Urinary bladder (tissue), 4 donors: ENCODE measurements at places on chromosomes 7 and 10.

DNA sequence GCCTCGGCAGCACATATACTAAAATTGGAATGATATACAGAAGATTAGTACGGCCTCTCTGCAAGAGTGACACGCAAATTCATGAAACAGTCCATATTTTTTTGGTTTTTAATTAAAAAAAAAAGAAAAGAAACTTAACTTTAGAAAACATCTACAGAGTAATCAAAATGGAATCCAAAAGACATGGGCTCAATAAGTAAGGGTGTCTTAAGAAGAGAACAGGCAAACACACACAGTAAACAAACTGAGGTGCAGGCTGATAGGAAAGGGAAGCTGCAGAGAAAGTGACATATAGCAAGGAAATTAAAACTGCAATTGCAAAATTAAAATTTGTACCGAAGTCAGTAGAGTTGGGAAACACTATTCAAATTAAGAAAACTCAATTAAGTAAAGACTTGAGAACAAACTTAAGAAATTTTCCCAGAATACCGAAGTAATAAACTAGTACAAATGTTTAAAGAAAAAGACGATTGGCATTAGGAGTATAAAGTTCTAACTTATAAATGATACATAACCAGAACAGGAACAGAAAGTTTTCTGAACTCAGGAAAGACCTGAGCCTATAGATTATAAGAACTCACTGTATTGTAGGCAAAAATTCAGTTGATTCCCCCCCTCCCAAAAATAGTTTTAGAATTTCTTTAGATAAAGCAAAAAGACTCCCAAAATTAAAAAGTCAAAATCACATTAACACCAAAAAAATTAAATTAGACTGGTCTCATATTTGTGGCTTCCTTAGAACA, 16.3 kb downstream of the MTPN start:
- DNase-seq = no peak

GRCh38 chr7:91582799-91583477, 297.6 kb downstream of the MTERF1 start:
- DNase-seq = no peak

DNA sequence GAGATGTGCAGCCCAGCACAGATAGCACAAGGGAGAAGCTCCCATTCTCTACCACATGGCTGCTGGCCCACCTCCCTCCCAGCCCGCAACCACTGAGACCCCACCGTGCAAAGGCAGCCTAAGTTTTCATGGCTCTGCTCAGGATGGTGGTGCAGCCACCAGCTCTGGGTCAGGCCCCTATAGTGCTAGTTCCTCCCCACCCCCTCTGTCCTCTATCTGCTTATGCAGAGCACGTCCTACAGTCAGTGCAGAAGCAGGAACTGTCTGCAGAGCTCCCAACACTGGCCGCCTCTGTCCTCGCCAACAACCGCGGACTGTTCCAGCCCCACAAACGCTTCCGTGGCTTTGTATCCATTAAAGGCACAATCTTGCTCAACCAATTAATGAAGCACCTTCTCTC, 278.9 kb downstream of the GRID1 start:
- DNase-seq = no peak

- DNase-seq = no peak
Observed at GRCh38 chr10:121152935-121153334, 301.8 kb downstream of the WDR11 start.

DNA sequence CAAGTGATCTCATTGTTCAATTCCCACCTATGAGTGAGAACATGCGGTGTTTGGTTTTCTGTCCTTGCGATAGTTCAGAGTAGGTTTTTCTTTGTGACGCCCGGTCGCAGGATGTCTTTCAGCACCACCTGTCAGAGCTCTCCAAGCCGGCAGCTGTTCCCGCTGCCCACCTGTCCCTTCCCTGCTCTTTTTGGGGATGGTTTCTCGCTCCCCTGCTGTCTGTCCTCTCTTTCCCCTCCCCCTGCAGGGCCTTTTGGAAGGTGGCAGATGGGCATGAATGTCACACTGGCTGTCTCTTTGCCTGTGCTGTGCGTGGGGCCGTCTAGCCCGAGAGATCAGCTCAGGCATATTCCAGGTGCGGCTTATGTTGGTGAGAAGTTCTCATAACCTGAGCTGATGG, 137.0 kb downstream of the GRK5 start:
- no peak for DNase-seq

- DNase-seq = no peak
Observed at GRCh38 chr10:74282848-74283210, 131.8 kb downstream of the ADK start.

DNA sequence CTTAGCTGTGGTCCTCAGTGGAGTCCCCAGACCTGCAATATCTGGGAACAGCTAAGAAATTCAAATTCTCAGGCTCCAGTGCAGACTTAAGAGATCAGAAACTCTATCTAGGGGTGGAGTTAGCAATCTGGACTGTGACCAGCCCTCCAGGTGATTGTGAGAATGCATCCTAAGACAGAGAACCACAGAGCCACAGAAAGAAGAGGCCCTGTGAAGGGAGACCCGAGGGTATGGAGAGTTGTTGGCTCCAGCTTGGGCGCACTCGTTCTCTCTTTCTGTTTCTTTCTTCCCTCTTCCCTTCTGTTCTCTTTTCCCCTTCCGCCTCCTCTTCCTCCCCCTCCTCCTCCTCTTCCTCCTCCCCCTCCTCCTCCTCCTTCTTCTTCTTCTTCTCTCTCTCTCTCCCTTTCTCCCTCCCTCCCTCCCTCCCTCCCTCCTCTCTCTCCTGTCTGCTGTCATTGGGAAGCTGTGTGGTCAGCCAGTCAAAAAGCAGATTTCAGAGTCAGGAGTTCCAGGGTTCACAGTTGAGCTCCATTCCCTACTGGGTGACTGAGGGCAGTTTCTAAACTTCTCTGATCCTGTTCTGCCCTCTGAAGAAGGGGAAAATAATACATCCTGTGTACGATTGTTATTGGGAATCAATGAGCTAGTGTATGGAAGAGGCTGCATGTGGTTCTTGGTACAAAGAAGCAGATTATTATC, 62.1 kb upstream of the STEAP1B start:
- no peak for DNase-seq

- no peak for DNase-seq
Observed at GRCh38 chr7:137258552-137258951, 85.0 kb downstream of the PTN start.

DNA sequence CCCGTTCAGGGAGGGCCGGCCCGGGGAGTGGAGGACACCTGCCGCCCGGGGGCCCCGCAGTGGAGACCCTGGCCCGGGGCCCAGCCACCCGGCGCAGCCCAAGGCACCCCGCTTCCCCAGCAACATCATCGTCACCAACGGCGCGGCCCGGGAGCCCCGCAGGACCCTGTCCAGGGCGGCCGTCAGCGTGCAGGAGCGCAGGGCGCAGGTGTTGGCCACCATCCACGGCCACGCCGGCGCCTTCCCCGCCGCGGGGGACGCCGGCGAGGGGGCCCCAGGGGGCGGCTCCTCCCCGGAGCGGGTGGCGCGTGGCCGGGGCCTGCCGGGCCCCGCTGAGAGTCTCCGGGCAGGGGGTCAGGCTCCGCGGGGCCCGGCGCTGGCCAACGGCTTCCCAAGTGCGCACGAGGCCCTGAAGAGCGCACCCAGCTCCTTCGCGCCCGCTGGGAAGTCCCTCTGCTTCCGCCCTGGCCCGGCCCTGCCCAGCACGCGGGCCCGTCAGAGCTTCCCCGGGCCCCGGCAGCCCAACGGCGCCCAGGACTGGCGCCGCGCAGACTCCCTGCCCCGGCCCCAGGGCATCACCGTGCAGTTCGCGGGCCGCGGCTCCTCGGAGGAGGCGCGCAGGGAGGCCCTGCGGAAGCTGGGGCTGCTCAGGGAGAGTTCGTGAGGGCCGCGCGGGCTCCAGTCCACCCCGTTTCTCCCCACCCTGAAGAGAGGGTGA, 46.7 kb downstream of the PROSER2 start:
- no peak for DNase-seq

DNA sequence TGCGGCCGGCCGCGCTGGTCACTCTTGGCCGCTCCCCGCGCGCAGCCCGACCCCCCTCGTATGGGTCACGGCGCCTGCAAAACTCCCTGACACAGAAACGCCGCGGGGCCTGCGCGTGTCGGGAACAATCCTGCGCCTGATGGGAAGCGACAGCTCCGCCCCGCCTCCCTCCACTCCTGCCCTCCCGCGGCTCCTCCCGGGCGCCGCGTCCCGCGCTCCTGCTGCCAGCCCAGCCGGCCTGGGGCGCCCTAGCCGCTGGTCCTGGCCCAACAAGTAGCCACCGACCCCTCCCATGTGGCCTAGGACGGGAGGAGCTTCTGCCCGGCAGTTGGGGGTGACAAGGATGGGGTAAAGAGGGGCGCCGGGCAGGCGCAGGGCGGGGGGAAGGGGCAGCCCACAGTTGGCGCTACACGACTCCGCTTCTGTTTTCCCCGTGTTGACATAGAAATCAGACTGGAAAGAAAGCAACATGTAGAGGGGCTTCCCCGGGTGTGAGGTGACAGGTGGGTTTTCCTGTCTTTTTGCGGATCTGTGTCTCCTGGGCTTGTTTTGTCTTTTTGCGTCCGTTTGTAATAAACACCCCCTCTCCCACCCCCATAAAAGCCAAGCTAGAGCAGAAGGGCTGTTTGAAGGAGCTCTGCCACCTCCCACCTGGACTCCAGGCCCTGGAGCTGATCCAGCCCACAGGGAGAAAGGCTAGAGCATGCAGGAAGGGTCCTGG, 35.1 kb upstream of the PAX2 start:
- no peak for DNase-seq

GRCh38 chr7:46058086-46058823, 137.2 kb upstream of the IGFBP3 start:
- no peak for DNase-seq

- DNase-seq = no peak
Observed at GRCh38 chr10:78025685-78026364, 3.5 kb downstream of the POLR3A start.

- DNase-seq = peak; percentile 64
Observed at GRCh38 chr7:42493436-42494198, 256.6 kb upstream of the GLI3 start.

DNA sequence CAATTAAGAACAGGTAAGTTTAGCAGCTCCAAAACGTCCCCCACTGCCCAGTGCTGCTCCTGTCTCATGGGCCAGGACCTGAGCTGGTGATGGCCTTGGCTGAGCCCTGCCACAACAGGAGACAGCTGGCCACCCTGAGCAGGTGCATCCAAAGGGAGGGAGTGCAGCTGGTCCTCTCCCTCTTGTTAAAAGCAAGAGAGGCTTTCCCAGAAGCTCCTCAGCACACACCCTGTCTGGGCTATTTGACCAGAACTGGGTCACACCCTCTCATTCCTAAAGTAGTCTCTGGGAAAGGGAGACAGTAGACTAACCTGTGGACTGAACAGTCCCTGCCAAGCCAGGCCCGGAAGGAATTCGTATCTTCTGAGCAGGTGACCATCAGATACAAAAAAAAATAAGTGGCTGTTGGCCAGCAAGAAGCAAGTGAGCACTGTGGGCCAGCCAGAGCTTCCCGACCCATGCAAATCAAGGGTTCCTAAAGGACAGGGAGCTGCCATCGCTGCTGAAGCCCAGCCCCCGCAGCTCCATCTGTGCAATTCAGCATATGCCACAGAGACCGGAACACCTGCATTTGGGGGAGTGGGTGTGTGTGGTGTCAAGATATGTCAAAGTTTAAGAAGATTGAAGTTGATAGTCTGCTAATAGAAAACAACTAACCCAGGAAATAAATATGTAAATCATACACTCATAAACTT, 2.1 kb upstream of the TMEM72 start:
- DNase-seq = no peak

DNA sequence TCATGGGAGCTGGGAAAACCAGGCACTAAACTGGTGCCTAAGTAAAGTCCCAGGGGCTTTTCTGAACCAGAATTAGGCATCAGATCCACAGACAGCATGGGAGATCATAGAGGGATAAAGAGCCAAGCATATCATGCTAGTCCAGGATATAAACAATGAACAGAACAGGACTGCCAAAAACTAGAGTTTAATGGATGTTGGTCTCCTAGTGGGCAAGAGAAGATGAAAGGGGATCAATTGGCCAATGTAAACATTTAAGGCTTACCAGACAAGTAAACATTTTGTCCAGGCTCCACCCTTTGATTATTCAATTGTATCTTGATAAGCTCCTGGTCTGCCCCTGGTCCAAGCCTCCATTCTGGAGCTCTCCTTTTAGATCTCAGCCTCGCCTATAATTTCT, 18.9 kb downstream of the MACC1 start:
- DNase-seq = no peak
